Stimulated activated effector memory CD8-positive, alpha-beta T cell treated with anti-CD3 and anti-CD28 coated beads, Interleukin-12 subunit alpha, Interleukin-12 subunit beta, amount 100 ng/mL, for 72 hours (primary cell): ENCODE measurements at places on chromosomes 2 and 18.
A peak's percentile ranks its signal among the peaks of the same experiment; 100 is the strongest.

DNA sequence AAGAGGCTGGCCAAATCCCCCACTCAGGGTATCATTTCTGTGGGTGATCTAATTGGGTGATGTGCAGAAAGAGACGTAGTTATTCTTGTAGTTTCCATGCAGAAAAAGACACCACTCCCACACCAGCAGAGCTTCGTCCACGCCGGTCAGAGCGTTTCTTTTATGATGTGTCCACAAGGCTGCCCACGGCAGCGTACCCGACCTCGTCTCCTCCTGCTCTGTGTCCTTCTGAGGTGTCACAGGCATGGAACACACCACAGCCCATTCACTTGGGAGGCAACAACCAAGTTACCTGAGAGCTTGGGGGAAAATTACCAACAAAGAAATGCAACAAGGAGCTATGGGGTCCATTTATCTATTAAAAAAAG is 131.3 kb downstream of the PXDN start:
- DNase-seq: no peak

DNA sequence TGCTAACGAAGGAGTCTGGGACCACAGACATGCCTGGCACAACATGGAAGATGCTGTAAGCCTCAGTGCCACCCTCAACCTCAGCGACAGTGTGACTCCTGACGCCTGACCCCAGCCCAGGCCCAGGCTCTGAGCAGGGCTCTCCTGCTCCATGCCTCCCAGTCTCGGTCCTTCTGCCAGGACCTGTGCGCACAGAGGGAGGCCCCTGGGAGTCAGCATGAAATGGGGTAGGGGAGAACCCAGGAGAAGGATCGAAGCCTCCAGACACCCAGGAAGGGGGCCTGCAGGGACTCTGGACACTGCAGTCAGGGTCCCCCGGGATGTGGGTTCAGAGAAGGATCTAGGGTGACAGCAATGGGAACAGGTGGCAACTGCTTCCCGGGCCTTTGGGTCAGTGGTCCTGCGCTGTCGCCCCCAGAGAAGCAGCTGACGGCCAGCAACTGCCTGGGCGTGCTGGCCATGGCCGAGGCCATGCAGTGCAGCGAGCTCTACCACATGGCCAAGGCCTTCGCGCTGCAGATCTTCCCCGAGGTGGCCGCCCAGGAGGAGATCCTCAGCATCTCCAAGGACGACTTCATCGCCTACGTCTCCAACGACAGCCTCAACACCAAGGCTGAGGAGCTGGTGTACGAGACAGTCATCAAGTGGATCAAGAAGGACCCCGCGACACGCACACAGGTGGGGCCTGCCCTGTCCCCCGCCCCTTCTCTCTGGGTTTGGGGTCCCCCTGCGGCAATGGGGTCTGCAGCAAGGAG is 233.9 kb downstream of the ATAD2B start:
- no peak for DNase-seq

DNA sequence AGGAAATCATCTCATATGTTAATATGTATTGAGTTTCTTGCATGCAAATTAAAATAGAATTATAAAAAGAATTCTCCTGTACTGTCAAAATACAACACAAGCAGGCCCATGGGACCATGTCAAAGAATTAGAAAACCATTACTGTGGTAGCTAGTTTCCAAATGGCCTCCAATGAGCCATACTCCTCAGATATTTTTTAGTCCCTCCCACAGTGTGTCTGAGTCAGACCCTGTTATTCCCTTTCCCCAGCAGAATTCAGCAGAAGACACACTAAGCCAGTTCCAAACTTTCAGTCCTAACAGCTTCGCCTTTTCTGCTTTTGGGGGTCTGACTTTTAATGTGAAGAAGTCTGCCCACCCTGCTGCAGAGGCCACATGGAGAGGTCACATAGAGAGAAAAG is 86.7 kb downstream of the FIGN start:
- DNase-seq: no peak

DNA sequence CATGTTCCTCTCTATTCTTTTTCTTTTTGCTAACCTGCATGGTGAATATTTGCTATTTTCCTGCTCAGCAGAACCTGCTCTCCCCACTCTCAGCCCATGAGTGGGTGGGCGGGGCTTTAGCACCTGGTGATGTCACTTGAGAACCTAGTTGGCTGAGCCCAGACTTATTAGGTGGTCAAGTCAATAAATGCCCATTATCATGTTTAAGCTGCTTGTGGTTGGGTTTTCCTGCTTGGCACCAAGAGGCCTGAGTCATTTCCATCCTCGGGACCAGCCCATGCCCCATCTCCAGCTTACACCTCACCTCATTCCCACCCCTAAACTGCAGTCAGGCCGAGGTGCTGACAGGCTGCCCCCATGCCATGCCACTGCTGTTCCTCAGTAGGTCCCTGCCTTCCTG is 226.6 kb downstream of the ANKRD30B start:
- DNase-seq: no peak

GRCh38 chr2:128557069-128557468 is 238.4 kb upstream of the HS6ST1 start:
- no peak for DNase-seq

DNA sequence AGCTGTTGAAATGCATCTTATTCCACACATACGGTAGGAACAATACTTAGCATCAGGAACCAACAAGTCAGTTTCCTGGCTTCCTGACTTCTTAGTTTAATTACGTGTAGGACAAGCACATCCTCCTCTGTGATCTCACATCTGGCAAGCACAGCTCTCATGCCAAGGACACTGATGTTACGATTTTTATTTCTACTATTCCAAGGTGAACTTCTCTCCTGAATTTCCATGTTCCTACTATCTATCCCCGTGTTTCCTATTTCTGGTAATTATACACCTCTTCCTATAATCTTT is 374.0 kb downstream of the NCKAP5 start:
- DNase-seq: no peak

DNA sequence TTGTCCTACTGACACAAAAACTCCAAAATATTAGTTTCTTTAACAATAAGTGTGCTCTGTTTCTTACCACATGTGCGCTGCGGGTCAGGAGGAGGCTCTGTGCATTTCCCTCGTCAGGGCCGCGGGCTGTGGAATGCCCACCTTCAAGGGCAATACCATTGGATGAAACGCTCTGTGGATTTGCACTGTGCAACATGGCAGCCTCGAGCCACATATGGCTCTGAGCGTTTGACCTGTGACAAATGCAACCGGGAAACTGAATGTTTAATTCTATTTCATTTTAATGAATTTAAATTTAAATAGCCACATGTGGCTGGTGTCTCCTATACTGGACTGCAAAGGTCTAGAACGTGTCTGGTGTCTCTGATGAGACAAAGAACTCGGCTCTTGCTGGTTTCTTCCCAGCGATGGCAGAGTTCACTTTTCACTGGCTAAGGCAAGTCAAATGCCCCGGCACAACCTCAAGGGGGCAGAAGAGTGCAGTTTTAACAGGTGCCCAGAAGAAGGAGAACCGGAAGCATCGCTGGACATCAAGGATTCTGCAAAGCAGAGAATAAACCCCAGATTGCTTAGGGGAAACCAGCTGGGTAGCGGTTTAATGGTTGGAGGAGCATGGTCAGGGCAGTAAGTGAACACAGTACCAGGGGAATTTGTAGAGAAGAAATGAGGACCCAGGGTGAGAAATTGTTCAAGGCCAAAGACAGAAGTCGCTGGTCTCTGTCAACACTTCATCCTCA is 37.0 kb upstream of the TMEM18 start:
- DNase-seq: peak; percentile 62

DNA sequence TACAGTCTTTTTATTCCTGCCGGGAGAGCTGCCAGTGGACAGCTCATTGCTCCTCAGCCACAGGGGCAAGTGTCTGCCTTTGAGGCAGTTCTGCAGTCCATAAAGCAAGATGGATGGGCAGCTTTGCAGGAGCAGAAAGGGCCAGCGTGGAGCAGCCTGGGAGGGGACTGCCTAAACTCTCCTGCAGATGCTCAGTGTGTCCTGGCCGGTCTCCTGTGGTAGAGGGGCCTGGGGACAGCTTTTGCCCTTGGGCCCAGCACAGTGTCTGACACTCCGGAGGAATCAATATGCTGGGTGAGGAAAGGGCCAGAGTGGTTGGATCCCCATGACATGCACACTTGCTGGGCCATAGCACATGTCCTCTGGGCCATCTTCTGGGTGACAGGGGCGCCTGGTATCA is 65.7 kb upstream of the DAPL1 start:
- no peak for DNase-seq

- no peak for DNase-seq
These were observed 312.6 kb downstream of the DPP10 start for GRCh38 chr2:114754907-114755563.

DNA sequence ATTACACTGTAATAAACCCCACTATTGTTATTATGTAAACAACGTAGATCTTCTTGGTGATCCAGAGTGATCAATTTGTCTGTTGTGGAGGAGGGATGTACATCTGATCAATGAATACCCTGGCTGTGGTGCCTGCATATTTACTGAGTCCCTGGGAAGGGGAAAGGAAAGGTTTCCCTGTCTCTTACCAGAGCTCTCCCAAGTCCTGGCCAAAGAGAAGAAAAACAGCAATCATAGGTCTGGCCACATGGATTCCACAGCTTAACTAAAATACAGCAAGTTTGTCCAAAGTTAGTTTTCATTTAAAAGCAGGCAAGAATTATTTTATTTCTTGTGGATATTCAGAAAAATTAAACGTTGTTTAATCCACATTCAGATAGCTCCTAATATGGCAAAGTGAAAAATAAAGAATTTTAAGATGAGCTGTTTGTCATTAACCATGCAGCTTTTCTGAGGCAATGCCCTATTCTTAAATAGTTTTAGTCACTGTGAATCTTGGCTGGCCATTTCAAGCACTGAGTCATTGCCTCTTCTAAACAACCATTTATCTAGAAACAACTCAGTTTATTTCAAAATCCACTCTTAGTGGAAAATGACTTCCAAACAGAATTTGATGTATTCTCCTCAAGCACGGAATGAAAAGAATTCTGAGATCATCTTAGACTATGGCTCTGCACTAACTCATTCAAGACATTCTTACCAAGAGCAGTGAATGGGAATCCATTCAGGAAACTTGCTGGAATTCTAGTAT is 1004.4 kb upstream of the CDH2 start:
- DNase-seq: no peak

GRCh38 chr2:15861172-15861822 is 79.1 kb upstream of the MYCN start:
- DNase-seq: no peak

- DNase-seq: no peak
These were observed 238.1 kb downstream of the SEPTIN10 start for GRCh38 chr2:109375656-109376055.

DNA sequence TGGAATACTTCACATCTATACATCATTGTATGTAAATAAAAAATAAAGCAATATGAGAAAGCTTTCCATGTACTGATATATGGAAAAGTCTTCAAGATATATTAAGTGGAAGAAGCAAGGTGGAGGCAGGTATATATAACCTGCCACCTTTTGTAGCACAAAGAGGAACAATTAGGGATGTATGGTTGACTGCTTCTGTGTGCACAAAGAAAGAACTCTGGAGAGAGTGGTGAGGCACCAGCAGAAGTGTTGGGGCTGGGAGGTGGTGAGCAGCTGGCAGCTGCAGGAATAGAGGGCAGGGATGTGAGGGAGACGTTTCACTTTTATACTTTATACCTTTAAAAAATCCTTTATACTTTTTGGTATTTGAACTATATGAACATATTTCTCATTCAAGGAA is 26.1 kb downstream of the KIF5C start:
- DNase-seq: no peak

DNA sequence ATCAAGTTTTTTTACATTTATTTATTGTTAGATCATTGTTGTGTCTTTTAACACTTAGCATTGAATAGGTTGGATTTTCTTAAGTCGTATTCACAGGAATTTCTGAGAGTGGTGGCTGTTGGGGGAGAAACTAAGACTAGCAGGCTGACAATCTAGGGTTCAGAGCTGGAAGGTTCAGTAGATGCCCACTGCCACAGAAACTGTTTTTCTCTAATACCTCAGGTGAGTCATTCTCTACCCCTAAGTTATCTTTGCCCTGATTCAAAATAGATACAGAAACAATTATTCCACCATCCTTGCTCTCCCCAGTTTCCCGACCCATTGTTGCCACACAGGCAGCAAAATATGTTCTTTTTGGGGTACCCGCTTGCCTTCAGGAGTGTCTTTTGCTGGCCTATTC is 870.8 kb upstream of the ID2 start:
- no peak for DNase-seq
